ENCODE measurements at places on chromosomes 5 and 9. TPM values are rescaled to one million over a fixed set of nuclear protein-coding genes. Genes with fewer than 3 reads are reported as not detected.

GRCh38 chr5:54990841-54991258 lies 5.5 kb upstream of the ESM1 start:
- H3K27ac ChIP-seq: no peak overlapping the region
- no peaks in the 10 kb centered on the region for H3K36me3 ChIP-seq
- DNase-seq: no peak
- H3K4me1 ChIP-seq: no peaks in the 10 kb centered on the region

- H3K4me3 ChIP-seq: no peak overlapping the region
- no peaks in the 10 kb centered on the region for H3K36me3 ChIP-seq
- no peaks in the 10 kb centered on the region for H3K27me3 ChIP-seq
- H3K27ac ChIP-seq: no peak overlapping the region
Measured at GRCh38 chr9:70136632-70137031, 93.0 kb downstream of the MAMDC2 start.

OMD gene
- total RNA-seq: 0.33 TPM

DNA sequence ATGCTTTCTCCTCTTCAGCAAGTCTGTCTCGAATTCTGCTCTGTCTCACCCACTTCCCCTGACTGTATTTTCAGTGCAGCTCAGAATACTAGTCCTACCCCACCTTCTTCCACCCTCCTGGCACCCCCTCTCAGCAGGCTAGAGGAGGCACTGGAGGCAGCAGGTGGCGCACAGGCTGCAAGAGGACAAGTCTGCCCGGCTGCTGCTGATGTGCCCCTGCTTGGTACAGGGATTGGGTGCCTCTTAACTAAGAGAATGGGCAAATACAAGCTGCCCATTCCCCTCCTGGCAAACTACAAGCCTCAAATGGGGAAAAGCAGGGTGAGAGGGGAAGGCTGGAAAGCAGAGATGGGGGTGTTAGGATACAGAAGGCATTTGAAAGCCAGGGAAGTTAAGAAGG lies 5.1 kb downstream of the TLN1 start:
- DNase-seq: no peak
- H3K27me3 ChIP-seq: no peaks in the 10 kb centered on the region
- H3K27ac ChIP-seq: no peak overlapping the region

DNA sequence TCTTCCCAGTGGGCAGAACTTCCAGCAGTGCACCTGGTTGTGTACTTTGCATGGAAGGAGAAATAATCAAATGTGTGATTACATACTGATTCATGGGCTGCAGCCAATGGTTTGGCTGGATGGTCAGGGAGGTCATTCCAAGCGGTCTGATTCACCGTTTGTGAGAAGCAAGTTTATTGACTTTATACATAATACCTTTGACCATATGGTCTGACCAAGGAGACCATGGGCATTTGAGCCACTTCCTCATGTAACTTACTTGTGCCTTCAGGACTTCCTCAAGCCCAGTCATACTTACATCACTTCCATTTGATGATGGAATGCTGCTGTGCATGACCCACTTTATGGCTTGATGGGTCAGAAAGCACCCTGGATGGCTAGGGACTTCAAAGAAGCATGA lies 41.1 kb downstream of the DAP start:
- DNase-seq: no peak
- H3K4me1 ChIP-seq: peaks cover 41% of the 10 kb centered on the region
- H3K4me3 ChIP-seq: no peak overlapping the region
- H3K27ac ChIP-seq: peak overlapping the region; percentile 28
- peaks cover 3% of the 10 kb centered on the region for H3K36me3 ChIP-seq

All from body of pancreas (tissue), 4 donors.